G401 (cell line): ENCODE measurements at places on chromosomes 1 and 21. TPM values are rescaled to one million over a fixed set of nuclear protein-coding genes. Genes with fewer than 3 reads are reported as not detected.

C1orf87 gene
- not detected in 2 replicates for total RNA-seq

S100A3 gene
- total RNA-seq: 0.37 and 4.3 TPM in 2 replicates

C1QB gene
- not detected in 2 replicates for total RNA-seq

AMY1C gene
- total RNA-seq: not detected in 2 replicates

DCDC2B gene
- total RNA-seq: not detected in 2 replicates

SLC30A10 gene
- 0.12 TPM in 1 of 2 replicates, not detected in the other for total RNA-seq

KCNA2 gene
- not detected in 2 replicates for total RNA-seq

PCBP3 gene
- 1.7 and 4.0 TPM in 2 replicates for total RNA-seq

FMO3 gene
- total RNA-seq: 0.12 TPM in 1 of 2 replicates, not detected in the other
